ENCODE measurements at places on chromosomes 4 and X.

DNA sequence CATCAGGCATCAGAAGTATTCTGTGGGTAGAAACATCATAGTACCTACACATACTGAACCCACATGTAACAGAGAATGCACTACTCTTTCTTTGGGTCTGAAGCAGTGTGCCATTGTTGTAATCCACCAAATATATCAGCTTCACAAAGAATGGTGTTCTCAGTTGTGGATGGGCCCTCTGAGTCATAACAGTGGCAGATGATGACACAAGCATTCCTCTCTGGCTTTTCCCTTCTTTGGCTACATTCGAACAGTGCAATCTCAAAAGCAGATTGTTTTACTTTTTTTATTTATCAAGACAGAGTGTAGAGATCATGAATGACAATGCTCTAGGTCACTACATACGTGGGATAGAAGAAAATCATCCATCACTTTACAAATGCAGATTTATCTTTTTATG, 247.2 kb upstream of the EPHA5 start:
- DNase-seq = no peak

DNA sequence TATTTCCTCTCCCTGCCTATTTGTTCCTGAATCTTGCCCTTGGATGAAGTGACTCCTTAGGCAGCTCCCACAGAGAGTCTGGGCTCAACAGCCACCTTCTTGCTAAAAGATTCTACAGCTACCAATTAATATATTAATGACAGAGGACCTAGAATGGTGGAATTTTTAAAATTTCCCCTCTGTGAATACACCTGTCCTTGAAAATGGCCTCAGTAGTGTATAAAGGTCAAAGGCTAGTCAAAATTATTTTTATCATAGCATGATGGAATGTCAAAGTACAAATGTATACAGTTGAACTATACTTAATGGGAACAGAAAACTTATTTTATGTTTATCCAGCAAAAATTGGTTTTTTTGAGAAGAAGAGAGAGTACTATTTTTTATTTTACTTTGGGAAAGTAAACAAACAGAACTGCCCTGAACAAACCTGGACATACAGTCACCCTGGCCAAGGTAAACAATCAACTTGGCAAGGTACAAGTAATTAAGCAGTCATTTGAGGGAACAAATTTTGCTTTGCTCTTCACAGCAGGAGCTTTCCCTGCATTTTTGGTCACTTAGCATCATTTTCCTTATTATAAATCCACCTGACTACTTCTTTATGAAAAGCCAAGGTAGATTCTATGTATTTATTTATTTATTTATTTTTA, 250.8 kb downstream of the INPP4B start:
- DNase-seq = no peak

- DNase-seq = no peak
These were observed 50.8 kb upstream of the SMARCAD1 start for GRCh38 chr4:94156826-94157225.

DNA sequence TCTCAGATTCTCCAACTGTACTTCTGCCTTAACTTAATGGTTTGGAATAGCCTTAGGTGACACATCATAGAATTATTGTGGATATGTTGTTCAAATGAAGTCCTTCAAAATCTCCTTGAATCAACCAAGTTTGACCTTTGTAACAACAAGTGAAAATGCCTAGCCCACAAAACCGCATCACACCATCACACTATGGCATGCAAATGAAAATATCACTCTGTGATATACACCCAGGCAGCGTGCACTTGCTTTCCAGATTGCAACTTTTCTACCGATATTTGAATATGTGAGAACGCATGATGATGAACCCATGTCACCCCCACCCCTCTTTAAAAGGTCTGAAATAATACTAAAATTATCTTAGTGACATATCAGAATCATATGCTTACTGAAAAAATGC, 656.7 kb downstream of the GABRG1 start:
- no peak for DNase-seq

DNA sequence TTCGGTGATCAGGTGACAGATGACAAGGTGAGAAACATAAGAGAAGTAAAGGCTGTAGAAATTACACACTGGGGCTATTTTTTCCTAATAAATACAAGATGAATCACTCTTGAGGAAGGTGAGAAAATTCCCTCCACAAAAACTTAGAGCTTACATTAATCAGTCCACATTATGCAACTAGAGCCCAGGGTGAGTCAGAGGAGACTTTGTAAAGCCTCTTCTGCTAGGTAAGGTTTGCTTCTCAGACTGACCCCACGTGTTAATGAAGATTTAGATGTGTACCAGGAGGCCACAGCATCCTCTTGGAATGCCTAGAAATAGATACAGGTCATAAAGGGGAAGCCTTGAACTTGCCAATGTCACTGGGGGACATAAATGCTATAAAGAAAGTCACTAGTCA, 396.0 kb upstream of the SMIM31 start:
- no peak for DNase-seq
